ENCODE measurements at places on chromosomes 6 and 20. TPM values are rescaled to one million over a fixed set of nuclear protein-coding genes. Genes with fewer than 3 reads are reported as not detected.

- DNase-seq, result no peak
Measured at GRCh38 chr20:48751871-48752270, 75.9 kb downstream of the PREX1 start.

DNA sequence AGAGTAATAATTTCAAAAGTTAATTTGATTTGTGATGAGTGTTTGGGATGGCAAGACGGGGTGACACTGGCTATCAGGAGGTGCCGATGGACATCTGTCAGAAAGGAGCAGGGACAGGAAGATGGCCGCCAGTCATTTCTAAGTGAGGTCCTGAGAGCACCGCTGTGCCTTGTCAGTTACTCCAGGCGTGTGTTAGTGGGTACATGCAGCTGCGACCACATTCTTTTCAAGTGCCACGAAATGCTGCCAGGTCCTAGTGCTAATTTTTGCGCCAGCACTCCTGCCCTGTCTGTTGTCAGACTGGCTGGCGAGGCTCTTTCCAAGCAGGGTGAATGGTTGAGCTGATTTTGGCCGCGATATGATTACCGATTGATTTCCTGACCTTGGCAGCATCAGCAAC is 64.6 kb upstream of the INSM1 start:
- no peak for DNase-seq

DNA sequence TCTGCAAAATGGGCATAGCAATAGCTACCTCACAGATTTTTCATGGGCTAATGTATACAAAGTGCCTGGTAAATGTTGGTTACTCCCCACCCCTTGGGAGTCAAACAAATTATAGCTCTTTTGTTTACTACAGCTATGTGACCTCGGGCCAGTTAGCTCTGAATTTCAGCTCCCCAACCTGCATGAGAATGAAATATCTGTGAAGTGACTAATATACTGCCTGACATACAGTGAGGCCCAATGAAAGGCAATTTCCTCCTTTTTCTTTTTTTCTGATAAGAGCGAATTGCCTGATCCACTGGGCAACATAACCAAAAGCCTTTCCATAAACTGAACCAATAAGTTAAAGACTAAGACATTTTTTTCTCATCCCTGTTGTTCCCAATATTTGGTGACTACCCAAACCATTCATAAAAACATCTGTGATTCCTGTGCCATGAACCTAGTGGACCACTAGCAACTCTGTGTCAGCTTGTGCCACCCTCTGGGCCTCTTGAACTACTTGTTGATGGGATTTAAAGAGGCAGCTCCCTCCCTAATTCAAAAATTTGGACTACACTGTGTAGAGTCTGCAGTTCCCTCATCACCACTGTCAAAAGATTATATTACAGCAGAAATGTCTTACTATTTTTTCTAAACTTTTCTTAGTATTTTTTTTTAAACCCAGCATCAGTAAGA is 91.9 kb upstream of the TMEM30A start:
- DNase-seq, result no peak

DNA sequence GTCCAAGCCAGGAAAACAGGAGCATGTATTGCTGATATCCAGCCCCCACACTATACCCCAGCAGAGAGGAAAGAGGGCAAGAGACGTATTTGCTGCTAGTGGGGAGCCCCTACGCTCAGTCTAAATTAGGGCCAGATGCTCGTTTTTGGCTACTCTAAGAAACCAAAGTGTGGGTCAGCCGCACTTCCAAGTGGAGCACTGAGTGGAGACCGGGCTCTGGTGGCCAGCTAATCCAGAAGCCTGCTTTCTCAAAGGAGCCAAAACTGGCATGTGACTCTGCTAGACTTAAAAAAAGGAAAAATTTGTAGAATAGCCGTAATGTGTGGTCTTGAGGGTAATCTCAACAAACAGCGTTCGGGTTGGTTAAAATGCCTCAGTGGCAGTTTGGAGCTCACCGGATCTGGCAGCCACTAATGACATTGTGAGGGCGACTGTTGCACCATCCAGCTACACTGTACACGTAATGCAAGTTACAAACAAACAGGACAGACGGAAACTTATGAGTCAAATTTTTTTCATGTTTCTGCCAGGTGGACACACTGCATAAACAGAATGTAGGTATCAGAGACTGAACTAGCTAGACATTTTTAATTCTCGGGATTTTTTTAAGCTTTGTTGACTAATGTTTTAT is 230.9 kb downstream of the FOXC1 start:
- no peak for DNase-seq

- no peak for DNase-seq
Measured at GRCh38 chr20:42308171-42308570, 690.0 kb upstream of the CHD6 start.

The EPHA7 gene
- polyA plus RNA-seq, result 6.4 TPM
